ENCODE measurements at places on chromosomes 2 and 18.

DNA sequence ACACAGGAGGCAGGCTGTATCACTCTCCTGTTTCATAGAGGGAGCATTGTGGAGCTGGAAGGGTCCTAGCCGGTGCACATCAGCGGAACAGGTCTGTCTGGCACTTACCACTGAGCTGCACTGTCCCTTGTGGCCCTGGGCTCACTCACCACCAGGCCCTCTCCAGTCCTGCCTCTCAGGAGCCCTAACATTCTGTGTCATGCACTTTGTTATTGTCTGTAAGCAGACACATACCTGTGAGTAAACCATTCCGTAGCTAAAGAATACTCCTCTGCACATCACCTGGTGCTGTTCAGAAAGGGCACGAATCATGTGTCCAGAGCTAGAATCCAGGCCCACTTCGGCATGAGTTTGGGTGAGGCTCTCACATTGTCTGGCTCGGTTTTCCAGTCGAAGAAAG lies 93.6 kb downstream of the CRIM1 start:
- DNase-seq: no peak

DNA sequence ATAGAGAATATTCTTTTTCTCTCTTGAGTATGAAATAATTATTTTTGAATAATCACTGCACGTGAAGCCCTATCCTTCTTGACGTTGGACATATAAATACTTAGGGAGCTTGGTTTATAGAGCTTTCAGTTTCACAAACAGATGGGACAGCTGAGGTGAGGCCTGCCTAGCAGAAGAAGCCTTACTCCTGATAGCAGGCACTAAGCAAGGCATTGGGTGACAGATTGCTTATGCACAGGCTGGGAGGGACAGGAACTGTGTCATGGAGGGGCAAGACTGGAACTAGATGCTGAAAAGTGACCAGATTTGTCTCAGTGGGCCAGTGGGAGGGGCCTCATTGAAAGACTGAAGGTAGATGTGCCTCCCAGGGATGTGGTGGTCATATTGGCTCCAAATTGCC lies 220.8 kb downstream of the NEDD4L start:
- DNase-seq: no peak

DNA sequence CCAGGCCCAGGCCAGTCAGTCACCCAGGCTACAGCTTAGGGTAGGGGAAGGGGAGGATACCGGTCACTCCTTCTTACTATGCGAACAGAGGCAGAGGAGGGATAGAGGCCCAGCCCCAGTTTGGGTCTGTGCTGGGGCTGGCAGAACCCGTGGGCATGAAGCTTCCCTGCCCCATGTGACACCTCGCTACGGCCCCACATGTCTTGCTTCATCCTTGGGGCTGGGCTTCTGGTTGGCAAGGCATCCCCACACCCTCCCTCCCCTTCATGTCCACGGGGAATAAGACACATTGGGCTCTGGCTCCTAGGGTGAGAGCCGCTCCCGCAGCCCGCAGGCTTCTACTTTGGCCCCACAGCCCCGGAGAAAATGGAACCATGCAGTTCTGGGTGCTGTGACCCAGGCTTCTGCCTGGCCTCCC lies 32.4 kb downstream of the HS1BP3 start:
- no peak for DNase-seq

GRCh38 chr18:61340148-61340547 lies 6.9 kb downstream of the CDH20 start:
- DNase-seq: no peak

- DNase-seq: no peak
Observed at GRCh38 chr2:214807653-214808052, 1.8 kb downstream of the BARD1 start.

DNA sequence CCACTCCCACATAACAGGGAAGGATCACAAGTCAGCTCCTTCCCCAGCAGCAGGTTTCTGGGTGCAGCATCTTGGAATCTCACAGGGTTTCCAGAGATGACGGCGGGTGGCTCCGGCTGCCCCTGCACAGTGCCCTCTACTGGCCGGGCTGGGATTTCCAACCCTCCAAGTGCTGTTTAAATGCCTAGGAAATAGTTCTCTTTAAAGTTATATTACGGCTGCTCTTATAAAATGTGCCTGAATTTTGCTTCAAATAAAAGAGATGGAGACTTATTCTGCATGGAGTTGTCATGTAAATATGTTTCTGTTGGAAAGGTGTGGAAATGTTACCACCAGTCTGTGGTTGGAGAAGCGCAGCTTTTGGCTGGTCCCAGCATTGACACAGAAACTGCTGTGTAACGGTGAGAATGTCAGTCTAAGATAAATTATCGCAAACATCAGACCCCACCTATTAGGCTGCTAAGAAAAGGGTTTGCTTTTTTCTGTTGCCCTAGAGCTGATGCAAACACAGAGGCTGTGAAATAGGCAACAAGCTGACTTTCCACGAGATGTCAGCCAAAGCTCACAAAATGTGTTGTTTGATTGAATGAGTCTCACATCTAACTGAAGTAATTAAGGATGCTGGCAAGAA lies 3.3 kb upstream of the HJURP start:
- peak; percentile 71 for DNase-seq

- DNase-seq: no peak
Observed at GRCh38 chr2:42875880-42876279, 83.5 kb upstream of the HAAO start.

DNA sequence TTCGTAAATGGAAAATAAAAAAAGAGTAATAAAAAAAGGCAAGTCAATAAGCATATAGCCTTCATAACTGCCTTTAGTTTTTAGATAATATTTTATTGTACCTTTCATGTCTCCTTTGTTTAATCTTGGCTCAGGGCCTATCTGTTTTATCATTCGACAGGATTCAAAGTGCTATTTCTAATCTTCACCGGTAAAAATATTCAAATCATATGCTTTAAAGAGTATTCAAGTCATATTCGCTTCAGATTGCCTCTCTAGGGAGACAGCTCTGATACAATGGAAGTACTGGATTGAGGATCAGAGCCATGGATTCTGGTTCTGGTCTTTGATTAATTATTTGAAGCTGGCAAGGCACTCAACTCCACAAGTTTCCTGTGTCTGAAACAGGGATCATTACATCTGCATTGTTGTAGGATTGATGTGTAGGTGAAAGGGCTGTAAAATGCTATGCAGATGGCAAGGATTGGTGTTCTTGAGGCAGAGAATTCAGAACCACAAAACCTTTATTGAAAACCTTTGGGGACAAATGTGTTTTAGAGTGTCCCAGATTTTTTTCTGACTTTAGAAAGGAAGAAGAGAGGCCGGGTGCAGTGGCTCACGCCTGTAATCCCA lies 84.3 kb upstream of the RAPH1 start:
- no peak for DNase-seq

DNA sequence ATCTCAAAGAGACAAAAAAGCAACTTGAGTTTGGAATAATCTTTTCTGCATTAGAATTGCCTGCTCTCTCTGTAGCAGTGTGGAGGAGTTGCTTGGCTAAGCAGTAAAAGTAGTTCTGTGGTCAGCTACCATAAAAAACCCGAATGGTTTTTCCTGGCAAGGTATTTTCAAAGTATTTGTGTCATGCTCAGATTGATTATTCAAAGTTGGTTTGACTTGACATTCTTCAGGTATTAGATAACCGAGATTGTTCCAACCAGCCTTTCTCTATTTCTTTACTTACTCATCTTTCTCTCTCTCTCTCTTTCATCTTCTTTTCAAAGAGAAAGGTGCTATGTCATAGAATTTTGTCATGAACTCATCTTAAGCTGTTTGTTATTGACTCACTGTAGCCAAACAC lies 404.9 kb downstream of the CPS1 start:
- no peak for DNase-seq

DNA sequence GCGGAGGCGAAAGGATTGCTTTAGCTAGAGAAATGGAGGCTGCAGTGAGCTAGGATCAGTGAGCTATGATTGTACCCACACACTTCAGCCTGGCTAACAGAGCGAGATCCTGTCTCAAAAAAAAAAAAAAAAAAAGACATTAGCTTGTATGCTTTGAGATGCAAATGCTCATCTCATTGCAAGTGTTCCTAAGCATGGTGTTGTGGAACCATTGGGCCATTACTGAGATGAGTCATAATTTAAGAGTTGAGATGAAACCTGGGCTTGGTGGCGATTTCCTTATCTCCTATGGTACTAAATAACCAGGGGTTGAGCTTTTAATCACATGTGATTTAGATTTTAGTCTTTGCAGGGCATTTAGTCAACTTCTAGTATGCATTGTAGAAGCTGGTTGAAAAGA lies 2.2 kb downstream of the PLEKHA3 start:
- no peak for DNase-seq

- peak; percentile 61 for DNase-seq
Observed at GRCh38 chr2:143258126-143258892, 129.1 kb downstream of the ARHGAP15 start.

- no peak for DNase-seq
Observed at GRCh38 chr2:229784791-229785190, 70.4 kb upstream of the DNER start.

- no peak for DNase-seq
Observed at GRCh38 chr2:9757501-9758264, 85.6 kb upstream of the TAF1B start.

DNA sequence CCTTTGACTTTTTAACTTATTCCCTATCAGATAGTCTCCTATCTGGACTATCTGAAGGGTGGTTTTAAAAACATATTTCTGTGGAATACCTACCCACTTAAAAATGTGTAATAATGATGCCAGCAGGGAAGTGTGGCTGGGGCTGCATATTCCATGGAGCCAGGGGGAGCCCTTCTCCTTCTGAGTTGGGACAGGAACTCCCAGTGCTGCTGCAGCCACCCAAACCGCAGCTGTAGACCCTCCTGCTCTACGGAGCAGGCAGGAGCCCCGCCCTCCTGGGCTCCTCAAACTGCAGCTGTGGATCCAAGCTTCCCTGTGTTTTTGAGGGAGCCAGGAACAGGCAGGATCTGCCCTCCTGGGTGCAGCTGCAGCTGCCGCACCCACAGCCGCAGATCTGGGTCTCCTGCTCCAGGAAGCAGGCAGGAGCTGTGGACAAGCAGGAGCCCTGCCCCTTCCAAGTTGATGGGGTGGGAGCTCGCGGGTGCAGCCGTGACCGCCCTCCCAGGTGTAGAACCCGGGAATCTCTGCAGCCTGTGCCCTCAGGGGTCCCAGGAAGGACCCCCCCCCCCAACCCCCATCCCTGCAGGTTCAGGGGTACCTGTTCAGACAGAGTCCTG lies 57.8 kb downstream of the PDK1 start:
- DNase-seq: no peak

GRCh38 chr2:224924631-224925030 lies 117.6 kb downstream of the DOCK10 start:
- no peak for DNase-seq

DNA sequence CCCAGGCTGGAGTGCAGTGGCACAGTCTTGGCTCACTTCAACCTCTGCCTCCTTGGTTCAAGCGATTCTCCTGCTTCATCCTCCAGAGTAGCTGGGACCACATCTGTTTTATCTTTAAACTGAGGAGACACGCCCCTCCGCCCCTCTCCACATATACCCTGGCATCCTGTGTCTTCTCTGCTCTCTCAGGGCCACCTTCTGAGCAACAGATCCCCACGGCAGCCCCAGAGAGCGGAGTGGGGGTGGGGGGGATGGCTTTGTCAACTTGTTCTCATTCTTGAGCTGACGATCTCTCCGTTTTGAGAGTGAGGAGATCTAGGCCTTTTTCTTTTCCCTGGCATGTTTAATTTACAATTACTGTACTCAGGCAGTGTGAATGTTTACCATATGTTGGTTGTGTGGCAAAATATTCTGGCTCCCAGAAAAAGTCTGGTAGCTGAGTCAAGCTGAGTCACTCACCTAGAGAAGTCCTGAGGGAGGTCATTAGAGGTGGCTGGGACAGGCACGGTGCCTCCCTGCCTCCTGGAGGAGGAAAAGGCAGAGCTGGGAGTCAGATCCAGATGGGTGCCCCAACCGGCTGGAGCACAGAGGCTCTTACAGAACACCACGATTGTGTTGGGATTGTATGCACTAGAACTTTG lies 19.5 kb upstream of the ID2 start:
- no peak for DNase-seq

GRCh38 chr2:45675263-45675812 lies 23.9 kb downstream of the PRKCE start:
- no peak for DNase-seq

- no peak for DNase-seq
Observed at GRCh38 chr2:233146194-233146593, 86.1 kb downstream of the INPP5D start.

GRCh38 chr2:133405252-133405651 lies 163.0 kb downstream of the NCKAP5 start:
- no peak for DNase-seq

GRCh38 chr2:164593959-164594358 lies 27.3 kb downstream of the GRB14 start:
- no peak for DNase-seq

DNA sequence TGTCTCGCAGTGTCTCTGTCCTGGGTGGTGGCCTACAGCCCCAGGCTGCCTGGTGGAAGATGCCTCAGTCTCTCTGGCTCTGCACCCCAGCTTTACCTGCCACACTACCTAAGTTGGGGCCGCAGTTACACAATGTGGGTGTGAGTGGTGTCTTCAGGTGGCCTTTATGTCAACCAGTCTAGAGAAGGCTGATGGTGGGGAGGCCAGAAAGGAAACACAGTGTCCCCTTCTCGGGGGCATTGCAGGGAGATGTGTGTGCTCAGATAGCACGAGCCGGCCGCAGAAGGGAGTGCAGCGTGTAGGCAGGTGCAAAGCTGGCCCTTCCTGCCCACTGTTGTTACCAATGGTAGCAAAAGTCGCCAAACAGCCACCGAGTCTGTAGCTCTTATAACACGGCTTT lies 216.1 kb downstream of the SH3RF3 start:
- DNase-seq: no peak

DNA sequence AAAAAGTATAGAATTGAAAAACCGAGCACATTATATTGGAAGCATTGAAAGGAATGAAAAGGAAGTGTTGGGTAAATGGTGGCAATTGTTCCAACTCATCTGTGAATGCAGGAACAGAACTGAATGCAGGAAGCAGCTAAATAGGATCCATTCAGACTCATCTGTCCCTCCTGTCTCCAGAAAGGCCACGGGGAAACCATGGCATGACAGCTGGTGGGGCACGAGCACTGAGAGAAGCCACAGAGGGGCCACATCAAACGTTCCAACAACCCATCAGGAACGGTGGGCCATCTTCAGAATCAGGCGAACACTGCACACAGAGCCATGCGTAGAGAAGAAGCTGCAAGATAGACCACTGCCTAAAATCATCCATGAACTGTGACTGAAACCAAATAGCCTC lies 138.5 kb upstream of the SLC35G4 start:
- no peak for DNase-seq

GRCh38 chr2:62724106-62724505 lies 18.6 kb downstream of the EHBP1 start:
- DNase-seq: no peak

DNA sequence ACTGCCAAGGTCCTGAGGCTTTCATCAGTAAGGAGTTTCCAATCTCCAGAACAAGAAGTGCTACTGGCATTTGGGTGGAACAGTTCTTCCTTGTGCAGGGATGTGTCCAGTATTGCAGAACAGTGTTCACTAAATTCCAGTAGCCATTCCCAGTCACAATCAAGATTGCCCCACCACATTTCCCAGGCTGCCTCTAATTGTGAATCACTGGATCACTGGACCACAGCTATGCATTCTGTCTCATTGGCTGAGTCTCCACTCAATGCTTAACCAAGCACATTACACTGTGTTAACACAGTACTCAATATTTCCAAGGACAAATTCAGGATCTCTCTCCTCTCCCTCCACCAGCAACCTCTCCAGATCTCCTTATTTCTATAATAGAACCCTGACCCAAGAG lies 160.2 kb upstream of the CCDC150 start:
- no peak for DNase-seq

GRCh38 chr18:65994302-65994701 lies 243.5 kb downstream of the CDH7 start:
- no peak for DNase-seq

GRCh38 chr2:101795033-101795432 lies 97.5 kb downstream of the MAP4K4 start:
- DNase-seq: no peak

GRCh38 chr2:231191896-231192872 lies 6.2 kb upstream of the ARMC9 start:
- DNase-seq: no peak

Data from activated CD8-positive, alpha-beta T cell treated with anti-CD3 and anti-CD28 coated beads, Interleukin-2, amount 10 ng/mL, durations not matched to agents 7 days and 5 days (primary cell).